Cortex of kidney (tissue), 1 donor: ENCODE measurements at places on chromosomes 2 and 18.

DNA sequence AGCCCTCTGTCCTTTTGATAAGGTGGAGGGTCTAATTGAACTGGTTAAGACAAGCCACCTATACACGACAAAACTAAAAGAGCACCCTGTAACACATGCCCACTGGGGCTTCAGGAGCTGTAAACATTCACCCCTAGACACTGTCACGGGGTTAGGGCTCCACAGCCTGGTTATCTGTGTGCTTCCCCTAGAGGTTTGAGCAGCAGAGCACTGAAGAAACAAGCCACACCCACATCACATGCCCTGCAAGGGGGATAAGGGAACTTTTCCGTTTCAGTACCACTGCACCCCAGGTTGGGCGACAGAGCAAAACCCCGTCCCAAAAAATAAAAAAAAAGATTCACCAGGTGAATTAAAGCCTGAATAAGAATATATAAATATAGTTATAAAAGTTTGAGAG lies 913.7 kb upstream of the ACVR2A start:
- no peak for DNase-seq

DNA sequence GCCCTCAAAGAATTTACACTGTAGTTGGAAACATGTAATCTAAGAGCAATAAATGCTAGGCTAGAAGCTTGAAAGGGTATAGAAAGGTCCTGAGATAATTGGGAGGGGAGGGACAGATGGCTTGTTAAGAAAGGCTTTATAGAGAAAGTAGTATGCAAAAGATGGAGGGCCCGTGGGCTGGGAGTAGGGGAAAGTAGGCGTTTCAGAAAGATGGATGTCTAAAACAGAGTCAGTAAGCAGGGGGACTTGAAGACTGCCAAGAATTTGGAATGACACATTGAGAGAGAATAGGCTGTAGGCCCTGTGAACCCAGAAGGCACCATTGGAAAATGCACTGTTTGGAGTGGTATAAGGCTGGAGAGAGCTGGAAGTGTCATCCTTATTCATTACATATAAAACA lies 822 bp downstream of the PSMG2 start:
- DNase-seq = no peak

- DNase-seq = no peak
Observed at GRCh38 chr18:8386669-8387380, 222.4 kb upstream of the RAB12 start.

DNA sequence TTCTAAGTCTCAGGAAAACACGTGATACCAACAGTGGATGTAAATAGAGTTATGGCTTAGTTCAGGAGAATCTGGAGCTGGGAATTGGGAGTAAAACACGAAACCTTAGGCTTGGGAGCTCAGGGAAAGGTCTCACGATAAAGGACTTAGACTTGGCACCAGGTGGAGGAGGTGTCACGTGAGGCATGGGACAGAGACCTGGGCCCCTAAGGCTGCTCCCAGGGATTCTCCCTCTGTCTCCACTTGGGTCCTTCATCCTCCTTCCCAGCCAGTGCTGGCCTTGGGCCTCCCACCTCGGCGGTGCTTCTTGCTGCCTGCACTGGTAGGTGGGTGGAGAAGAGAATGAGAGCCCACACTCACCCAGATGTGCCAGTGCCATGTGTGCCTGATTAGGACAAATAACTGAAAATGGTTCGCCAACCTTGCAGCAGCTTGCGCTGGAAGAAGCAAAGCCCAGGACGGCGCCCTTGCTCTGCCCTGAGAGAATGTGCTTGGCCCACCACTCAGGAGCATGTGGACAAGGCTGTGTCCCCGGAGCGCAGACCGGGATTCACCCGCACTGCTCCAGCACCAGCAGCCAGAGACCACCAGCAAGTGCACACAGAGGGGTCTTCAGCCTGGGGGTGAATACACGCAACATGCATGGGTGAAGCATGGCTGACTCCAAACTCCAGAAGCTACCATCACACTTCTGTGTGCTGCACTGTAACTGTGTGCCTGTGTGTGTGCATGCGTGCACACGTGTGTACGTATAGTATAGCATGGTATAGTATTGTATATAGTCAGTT lies 48.1 kb downstream of the PSMG2 start:
- DNase-seq = no peak

DNA sequence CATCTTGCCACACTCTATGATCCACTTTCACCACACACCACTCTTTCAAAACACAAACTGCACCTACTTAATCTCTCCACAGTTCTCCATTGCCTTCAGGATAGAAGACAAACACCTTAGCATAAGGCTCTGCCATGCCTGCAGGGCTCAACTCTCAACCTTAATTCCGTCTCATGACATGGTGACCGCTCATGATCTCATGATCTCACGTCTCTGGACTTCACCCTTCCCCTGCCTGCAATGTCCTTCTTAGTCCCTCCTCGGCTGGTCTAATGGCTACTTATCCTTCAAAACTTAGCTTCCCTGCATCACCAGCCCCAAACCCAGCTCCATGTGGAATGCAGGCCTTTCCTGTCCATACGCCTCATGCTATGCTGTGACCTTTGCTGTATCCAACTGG lies 85.3 kb downstream of the ACVR1 start:
- no peak for DNase-seq

DNA sequence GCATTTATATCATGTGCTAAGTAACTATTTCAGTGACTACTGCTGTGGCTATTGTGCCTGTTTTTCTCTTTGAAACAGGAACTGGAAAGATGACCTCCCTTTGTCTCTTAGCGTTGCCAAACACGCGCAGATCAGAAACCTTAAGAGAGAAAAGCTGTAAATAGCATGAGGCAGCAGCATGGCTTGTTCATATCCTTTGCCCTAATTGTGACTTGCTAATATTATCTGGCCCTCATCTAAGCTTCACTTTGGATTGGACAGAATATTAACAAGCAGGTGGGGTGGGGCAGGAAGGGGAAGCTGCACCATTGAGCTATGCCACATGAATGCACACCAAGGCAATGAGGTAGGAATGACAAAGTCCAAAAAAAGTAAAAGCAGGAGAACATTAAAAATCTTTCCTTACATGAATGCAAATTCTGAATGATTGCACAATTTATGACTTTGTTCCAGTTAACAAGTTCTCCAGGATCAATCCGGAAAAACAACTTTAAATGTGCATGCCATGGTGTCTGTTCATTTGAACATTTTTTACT lies 128.4 kb downstream of the IRS1 start:
- no peak for DNase-seq

DNA sequence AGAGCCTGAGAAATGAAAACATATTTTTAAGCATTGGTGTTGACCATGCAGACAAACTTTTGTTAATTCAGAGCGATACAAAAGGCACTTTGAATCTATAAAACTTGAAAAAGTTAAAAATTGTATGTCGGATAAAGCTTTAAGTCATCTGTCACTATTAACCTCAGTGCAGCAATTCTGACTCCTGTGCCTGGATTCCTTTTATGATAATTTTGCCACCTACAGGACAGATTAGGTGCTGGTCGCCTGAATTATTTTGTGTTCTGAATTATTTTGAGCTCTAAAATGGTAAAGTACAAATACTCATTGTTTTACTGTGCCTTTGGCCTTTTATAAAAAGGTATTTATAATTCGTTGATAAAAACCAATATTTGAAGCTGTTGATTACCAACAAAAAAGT lies 19.4 kb upstream of the RNF138 start:
- no peak for DNase-seq

DNA sequence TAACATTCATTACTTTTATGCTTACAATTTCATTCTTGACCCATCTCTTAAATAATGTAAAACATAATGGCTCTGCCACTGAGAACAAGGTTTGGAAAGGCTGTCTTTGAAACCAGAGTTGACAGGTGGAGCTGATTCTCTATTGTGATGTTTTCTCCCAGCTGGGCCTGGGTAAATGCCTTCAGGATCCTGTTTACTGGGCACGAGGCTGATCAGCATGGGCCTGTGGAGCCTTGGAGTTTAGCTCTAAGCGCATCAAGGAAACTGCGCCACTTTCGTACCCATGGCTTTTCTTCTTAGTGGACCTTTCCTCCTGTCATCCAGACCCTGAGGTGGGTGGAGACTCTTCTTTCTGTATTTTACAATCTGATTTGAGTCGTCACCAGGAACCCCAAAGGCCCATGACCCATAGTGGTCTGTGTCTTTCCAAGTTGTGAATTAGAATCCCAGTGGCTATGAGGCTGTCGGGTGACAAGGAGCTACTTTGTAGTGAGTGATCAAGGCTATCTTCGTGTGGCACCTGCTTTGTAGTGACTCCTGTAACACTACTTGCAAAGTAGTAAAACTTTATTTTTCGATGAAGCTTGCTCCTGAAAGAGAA lies 123.1 kb downstream of the LPIN1 start:
- no peak for DNase-seq

DNA sequence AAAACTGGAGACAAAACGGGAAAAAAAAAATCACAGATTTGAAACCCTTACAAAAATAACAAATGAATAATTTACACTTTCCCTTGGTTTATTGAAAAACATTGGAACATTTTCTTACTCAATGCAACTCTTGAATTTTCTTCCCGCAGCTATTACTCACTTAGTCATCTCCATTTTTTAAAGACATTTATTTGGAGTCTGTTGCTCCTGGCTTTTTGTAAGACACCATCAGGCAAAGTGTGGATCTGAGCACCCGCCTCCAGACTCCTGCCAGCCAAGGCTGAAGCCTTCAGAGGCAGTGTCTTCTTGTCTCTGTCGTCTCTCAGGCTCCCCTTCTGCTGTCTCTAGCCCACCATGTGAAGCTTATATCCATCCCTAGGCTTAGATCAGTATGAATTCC lies 46.2 kb downstream of the TRIB2 start:
- DNase-seq = no peak

DNA sequence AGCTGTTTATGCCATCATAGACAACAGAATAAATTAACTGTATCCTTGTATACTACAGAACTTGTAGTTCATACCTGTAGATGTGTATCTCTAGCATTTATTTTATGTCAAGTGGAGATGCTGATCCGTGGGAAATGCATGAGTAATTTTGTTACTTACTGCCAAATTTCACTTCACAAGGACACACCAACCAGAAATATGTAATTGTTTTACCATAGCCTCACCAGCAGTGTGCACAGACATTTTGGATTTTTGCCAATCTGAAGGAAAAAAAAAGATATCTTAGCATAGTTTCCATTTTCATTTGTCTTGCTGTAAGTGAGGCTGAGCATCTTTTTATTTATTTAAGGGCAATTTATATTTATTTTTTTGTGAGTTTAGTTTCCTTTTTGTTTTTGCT lies 265.1 kb upstream of the OSR1 start:
- DNase-seq = no peak

DNA sequence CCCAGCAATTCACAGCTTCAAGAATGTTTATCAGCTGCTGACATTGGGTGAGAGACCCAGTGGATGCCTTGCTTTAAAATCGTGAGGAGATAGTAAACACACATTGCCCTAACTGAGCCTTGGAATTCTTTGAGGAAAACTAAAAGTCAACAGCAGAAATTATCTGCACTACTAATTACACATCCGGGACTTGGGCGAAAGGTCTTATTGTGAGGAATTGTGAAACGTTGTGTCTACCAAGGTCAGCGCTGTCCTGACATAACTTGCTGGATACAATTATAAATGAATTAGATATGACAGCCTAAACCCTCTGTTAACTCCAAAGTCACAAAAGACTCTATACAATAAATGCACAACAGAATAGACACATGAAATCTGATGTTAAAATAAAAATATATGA lies 121.4 kb downstream of the ST6GAL2 start:
- DNase-seq = no peak

- no peak for DNase-seq
Observed at GRCh38 chr18:35174093-35174731, 66.6 kb upstream of the ZNF397 start.

DNA sequence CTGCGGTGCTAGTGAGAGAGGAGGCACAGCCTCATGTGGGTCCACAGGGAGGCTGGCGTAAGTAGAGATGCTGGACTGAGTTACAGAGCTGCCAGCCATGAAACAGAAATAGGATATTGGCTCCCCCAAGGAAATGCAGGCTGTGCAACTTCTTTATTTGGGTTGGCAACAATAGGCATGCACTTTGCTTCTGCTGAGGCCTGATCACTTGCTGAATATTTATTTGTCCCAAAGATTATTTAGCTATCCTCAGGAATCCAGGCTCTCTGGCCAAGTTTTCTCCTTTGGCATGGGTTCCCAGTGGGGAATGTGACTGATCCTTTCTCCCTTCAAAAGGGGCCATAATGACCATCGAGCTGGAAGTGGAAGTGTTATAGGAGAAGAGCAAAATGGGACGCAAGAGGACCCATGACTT lies 60.0 kb downstream of the MAPK4 start:
- DNase-seq = no peak

DNA sequence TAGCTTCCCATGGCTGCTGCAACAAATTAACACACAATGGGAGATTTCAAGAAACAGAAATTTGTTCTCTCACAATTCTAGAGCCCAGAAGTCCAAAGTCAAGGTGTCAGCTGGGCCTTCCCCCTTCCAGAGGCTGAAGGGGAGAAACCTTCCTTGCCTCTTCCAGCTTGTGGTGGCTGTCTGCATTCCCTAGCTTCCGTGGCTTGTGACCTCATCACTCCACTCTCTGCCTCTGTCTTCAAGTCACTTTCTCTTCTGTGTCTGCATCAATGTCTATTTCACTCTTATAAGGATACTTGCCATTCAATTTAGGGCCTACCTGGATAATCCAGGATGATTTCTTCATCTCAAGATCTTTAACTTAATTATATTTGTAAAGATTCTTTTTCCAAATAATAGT lies 16.8 kb upstream of the SRBD1 start:
- no peak for DNase-seq

GRCh38 chr2:184927040-184927439 lies 328.7 kb downstream of the ZNF804A start:
- DNase-seq = no peak

DNA sequence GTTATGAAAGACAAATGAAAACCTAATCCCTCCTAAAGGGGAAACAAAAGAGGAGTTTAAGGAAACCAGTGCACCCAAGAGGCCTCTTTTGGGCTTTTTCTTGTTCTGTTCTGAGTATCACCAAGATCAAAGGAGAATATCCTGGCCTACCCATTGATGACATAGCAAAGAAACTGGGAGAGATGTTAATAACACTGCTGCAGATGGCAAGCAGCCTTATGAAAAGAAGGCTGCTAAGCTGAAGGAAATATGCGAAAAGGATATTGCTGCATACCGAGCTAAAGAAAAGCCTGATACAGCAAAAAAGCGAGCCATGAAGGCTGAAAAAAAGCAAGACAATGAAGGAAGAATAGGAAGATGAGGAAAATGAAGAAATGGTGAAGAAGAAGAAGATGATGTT lies 23.6 kb upstream of the STAT4 start:
- DNase-seq = no peak

- no peak for DNase-seq
Observed at GRCh38 chr2:45852450-45853150, 201.1 kb downstream of the PRKCE start.

DNA sequence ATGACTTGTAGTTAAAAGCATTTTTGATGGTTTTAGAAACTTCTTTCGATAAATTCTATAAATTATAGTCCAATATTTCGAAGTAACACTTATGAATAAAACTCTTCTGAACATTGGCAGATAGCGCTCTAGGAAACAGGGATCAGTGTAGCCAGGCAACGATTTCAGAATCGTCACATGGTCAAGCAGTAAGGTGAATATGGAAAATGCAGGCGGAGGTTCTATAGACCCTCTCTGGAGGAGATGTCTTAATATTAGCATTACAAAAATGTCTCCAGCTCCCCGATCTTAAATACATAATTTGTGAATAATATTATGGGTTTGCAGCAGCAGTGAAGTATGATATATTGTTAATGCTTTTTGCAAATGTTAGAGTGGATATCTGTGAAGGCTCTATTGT lies 310.3 kb downstream of the SS18 start:
- no peak for DNase-seq
